ENCODE measurements at places on chromosomes 1 and 21.

DNA sequence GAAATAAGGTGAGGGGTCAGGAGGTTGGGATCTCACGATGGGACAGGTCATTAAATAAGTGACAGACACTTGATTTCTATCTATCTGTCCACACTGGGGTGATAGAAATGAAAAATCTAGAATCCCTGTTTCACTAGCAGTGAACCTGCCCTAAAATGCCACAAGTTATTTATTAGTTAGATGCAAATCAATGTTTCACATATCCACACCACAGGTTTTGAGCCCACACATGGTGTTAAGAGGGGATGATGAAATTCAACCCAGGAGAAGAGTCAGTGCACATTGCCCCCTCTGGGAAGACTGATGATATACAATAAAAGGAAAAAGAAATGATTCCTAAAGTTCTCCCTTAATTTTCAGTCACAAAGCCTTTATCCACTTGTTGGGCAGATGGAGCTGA lies 10.1 kb upstream of the NTPCR start:
- DNase-seq, result no peak

DNA sequence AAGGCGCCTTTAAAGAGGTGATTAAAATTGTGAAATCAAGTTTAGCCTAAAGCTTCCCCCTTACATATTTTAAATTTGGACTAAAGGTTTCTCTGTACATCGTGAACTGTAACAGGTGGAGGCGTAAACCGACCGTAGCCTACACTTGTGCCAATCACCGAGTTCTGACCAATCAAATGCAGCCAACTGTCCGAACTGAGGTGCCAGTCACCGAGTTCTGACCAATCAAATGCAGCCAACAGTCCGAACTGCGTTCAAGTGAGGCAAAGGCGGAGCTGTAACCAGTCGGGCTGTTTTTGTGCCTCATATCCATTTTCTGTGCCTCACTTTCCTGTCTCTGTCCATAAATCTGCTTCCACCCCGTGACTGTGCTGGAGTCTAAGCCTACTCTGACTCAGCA lies 7.4 kb downstream of the TFF1 start:
- DNase-seq, result no peak

DNA sequence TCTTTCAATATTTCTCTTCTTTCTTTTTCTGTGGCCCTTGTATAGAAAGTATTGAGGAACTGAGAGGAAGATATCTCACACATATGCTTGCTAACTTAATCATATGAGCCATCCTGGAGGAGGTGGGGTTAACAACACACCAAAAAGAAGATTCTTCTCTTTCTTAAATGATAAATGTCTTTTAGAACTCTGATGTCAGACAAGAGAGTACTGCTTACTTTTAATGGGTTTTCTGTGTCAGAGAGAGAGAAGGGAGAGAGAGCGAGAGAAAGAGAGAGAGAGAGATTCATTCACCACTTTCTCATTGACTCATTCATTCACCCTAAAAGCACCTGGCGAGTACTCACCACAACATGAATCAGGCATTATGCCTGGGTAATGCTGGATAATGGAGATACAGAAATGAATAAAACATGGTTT lies 250.3 kb upstream of the SGIP1 start:
- peak; percentile 42 for DNase-seq

DNA sequence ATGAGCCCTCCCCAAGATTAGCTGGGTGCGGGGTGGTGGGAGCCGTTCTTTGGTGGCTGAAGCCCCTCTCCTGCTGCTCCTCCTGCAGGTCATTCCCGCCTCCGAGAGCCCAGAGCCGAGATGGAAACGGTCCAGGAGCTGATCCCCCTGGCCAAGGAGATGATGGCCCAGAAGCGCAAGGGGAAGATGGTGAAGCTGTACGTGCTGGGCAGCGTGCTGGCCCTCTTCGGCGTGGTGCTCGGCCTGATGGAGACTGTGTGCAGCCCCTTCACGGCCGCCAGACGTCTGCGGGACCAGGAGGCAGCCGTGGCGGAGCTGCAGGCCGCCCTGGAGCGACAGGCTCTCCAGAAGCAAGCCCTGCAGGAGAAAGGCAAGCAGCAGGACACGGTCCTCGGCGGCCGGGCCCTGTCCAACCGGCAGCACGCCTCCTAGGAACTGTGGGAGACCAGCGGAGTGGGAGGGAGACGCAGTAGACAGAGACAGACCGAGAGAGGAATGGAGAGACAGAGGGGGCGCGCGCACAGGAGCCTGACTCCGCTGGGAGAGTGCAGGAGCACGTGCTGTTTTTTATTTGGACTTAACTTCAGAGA lies 448 bp downstream of the G0S2 start:
- no peak for DNase-seq

DNA sequence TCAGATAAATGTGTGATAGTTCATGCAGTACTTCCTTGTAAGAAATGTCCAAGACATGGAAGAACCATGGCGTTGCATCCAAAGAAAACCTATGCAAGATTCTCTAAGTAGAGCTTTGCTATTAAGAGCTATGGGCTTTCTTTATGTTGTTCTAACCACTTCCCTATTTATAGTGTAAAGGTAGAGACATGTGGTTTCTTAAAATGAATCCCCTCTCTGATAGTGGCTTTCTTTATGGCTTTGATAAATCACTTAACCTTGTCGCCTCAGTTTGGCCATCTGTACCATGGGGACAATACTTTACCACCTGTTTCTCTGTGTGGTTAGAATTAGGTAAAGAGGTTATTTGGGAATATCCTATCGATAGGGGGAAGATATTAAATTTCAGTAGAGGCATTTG lies 305.5 kb downstream of the NFIA start:
- no peak for DNase-seq

Data from naive B cell (primary cell).